NCI-H510A (cell line): ENCODE measurements at places on chromosomes 2 and 18.

DNA sequence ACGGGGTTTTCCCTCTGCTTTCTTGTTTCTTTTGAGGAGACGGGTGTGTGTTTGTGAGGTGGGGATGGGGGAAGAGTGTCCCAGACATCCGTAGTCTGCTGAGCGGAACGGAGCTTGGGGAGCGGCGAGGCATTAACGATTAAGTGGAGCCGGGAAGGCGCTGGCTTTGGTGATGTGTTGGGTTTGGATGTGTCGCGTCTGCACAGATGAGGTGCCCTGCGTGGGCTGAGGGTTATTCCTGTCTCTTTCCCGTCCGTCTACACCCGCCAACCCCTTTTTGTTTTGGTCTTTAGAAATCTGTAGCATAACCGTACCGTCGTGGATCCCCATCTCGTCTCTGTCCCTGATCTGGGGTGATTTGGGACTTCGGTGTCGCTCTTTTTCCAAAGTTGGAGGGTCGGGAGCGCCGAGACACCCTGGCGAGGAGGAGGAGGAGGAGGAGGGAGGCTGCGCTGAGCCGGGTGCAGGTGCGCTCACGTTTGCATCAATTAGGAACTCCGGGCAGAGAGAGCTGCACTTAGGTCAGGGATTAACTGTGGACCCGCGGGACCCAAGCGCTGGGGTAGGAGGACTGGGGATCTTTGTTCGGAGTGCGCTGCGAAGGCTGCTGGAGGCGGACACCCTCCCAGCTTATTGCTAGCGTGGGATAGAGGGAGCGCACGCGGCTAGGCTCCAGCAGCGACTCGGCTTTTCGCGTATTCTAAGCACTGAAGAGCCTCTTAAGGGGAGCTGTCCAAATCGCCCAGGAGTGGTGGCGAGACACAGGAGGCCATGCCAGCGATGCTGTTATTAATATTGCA, 720.3 kb downstream of the DPP10 start:
- peak; percentile 3 for DNase-seq

DNA sequence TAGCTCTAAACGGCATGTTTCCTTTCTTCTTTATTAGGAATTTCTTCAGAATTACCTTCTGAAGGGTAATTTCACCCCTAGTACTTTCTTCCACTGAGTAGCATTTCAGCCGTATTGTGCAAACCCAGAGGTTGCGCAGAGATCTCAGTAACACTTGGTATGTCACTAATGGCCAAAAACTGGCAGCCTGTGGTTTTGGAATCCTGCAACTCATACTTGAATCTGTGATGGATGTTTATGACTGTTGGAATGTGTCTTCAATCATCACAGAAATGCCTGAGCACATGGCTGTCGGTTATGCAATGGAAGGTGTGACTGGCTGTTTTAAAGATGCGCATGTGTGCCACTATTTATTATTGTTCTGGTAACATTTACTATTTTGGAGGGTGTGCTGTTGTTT, 100.0 kb downstream of the COLEC12 start:
- DNase-seq, result no peak

DNA sequence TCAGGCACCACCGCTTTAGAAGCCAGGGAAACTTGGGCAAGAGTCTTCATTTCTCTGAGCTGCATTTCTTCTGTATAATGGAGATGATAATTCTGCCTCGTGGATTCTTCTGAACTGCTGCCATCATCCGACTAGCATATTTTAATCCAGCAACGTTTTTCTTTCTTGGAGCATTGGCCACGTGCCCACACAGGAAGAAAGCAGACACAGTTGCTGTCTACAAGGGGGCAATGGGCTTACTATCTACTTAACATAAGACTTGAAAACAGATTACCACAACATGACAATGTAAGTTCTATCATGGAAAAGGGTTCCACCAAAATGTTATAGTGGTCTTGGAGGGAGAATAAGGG, 176.5 kb downstream of the FAM210A start:
- no peak for DNase-seq

DNA sequence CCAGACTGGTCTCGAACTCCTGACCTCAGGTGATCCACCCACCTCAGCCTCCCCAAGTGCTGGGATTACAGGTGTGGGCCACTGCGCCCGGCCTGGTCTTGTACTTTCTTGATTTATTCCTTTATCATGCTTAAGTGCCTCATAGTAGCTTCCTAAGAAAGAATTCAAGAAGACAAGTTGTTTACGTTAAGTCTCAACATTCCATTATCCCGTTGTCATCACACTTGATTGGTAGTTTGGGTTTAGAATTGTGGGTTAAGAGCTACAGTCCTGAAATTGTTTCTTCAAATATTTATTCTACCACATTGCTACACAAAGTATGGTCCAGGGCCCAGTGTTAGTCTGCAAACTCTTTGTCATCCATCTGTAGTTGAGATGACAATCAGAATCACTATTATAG, 194.0 kb downstream of the VWC2L start:
- no peak for DNase-seq
